ENCODE measurements at places on chromosomes 7 and 10.

- no peak for DNase-seq
These were observed 425.9 kb upstream of the GHITM start for GRCh38 chr10:83713423-83713822.

DNA sequence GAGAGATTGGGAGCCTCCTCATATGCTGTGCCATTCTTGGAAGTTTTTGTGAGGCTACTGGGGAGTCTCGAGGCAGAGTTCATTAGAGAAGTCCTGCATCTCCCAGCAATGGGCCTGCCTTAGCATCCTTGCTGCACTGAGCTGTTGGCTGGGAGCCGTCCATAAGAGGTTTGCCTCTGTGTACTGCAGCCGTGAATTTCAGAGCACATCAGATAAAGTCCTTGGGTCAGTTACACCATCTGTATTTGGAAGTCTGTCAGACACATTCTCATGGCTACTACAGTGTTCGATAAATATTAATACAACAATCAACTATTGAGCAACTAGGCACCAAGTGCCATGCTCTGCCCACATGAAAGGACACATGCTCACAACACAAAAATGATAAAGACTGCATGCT is 100.5 kb upstream of the SEC61G start:
- no peak for DNase-seq

DNA sequence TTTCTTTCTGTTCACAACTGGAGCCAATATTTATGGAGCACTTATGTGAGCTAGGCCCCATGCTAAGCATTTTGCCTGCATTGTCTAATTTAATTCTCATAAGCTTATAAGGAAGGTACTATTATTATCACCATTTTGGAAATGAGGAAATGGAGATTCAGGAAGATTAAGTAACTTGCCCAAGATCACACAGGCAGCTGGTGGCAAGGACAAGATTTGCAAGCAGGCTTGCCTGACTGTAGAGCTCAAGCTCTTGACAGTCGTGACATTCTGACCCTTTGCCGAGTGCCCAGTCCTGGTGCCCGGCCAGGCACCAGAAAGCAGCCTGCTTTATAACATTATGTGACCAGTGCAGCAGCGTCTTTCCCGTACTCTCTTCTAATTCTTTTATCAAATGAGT is 38.2 kb downstream of the WNT2 start:
- no peak for DNase-seq

GRCh38 chr10:109178591-109178990 is 744.7 kb downstream of the XPNPEP1 start:
- DNase-seq = no peak

- no peak for DNase-seq
These were observed 45.4 kb downstream of the CUBN start for GRCh38 chr10:17084258-17084657.

DNA sequence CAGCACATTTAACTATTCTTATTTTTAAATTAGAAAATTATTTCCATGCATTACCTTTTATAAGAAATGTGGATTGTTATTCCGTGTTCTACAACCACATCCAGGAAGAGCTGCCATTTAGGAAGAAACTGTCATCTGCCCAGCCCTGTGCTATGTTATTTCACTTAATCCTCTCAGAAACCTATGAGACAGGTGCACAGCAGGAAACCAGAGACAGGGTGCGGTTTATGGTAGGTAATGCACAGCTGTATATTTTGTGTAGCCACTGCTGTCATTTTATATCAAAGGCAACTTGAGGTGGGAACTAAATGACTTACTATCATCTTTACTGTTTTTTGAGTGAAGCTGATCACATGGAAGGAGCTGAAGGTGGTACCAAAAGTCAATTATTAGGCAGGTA is 232.3 kb downstream of the MAGI2 start:
- no peak for DNase-seq

DNA sequence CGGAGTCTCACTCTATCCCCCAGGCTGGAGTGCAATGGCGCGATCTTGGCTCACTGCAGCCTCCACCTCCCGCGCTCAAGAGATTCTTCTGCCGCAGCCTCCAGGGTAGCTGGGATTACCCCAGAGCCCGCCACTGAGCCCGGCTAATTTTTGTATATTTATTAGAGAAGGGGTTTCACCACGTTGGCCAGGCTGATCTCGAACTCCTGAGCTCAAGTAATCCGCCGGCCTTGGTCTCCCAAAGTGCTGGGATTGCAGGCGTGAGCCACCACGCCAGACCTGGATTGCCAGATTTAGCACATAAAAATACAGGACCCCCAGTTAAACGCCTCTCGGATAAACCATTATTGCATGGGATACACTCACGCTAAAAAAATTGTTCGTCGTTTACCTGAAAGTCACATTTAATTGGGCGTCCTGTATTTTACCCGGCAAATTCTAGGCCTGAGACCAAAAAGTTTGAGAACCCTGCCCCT is 375 bp upstream of the GATAD1 start:
- DNase-seq = no peak

DNA sequence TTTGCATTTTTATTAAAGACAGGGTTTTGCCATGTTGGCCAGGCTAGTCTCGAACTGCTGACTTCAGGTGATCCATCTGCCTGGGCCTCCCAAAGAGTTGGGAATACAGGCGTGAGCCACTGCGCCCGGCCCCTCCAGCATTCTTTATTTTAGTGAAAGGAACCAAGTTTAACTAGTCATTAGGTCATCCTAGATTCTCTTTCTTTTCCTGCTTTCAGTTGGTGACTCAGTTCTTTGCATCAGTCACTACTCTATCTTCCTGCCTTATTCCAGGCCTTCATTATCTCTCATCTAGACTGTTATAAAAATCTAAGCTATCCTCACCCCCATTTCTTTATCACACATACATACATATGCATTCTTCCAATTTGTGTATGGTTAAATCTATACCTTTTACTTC is 63.7 kb downstream of the PRSS58 start:
- DNase-seq = no peak

- no peak for DNase-seq
These were observed 42.9 kb downstream of the NRAP start for GRCh38 chr10:113620936-113621335.

- no peak for DNase-seq
These were observed 199.7 kb downstream of the TNS3 start for GRCh38 chr7:47382200-47382599.

DNA sequence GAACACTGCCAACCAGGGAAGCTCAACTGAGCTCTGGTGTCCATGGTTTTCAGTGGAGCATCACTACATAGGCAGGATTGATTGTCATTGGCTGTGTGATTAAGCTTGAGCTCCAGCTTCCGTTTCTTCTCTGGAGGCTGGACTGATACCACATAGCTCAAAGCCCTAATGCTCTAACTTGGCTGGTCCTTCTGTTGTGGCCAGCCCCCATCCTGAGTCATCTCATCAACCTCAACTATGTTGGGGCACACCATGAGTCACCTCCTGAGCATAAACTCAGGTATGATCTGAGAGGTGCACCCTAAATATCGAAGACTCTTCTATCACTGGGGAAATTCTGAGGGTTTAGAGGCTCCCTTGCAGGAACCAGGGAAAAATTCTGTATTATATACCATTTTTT is 114.5 kb upstream of the INHBA start:
- no peak for DNase-seq
